SIG-M5 (cell line): ENCODE measurements at places on chromosomes 2 and 18.

DNA sequence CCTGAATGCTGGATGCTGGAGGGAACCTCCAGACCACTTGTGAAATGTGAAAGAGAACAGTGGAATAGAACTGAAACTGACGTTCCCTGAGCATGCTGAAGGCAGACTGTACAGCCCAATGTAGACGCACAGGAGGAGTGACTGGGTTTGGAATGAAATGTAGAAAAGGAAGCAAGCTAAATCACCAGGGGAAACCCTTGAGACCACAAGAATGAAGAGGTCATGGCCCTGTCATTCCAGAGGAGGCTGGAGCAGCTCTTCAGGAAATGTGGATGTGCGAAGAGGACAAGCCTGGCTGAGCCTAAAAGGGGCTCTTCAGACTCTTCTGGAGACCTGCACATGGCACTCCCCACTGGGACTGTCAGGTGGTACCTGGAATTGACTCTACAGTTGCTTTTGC lies 118.5 kb upstream of the ALPP start:
- DNase-seq = no peak

DNA sequence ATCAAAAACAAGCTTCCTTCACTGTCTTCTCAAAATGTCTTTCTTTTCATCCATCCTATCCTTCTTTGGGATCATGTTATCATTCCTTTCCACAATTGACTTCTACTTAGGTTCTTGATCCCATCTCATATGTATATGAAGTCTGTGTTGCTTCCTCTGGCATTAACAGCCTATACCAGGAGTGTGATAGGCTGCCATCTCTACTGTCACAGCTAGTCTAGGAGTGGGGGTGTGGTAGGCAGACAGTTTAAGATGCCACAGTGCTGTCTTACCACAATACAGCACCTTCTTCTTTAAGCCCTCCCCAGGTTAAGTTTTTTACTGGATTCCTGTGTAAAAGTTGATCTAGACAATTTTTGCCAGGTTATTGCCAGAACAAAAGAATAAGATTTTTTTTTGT lies 3.7 kb upstream of the HTR2B start:
- no peak for DNase-seq

GRCh38 chr2:68564426-68564825 lies 79.0 kb upstream of the PROKR1 start:
- no peak for DNase-seq

- no peak for DNase-seq
Measured at GRCh38 chr2:74249406-74250122, 51.1 kb downstream of the MTHFD2 start.

DNA sequence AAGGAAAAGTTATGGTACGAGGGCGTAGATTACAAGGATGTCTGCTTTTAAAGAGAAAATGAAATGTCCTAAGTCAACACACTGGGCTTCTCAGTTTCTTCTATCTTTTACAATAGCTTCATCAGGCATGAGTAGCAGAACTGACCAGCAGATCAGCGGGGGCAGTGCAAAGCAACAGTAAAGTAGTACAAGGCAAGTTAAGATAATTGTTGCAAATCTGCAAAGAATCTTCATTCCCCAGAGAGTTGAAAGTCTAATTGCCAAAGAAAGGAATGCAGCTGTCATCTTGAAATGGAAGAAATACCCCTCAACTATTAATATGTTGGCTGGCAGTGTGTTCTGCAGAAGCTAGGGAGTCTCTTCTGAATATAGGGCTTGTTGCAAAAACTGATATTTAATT lies 60.2 kb upstream of the SLC39A10 start:
- DNase-seq = no peak

DNA sequence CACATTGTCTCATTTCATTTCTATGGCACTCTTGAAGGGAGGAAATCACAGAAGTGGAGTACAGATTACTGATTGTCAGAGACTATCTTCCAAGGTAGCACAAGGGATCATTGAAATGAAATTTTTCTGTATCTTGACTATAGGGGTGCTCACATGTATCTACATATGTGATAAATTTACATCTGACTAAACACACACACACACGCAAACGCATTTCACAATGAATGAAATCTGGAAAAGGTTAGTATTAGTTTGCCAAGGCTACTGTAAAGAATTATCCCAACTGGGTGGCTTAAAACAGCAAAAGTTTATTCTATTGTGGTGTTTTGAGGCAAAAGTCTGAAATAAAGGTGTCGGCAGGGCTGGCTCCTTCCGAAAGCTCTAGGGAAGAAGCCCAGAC lies 144.6 kb downstream of the SH3BP4 start:
- DNase-seq = no peak

DNA sequence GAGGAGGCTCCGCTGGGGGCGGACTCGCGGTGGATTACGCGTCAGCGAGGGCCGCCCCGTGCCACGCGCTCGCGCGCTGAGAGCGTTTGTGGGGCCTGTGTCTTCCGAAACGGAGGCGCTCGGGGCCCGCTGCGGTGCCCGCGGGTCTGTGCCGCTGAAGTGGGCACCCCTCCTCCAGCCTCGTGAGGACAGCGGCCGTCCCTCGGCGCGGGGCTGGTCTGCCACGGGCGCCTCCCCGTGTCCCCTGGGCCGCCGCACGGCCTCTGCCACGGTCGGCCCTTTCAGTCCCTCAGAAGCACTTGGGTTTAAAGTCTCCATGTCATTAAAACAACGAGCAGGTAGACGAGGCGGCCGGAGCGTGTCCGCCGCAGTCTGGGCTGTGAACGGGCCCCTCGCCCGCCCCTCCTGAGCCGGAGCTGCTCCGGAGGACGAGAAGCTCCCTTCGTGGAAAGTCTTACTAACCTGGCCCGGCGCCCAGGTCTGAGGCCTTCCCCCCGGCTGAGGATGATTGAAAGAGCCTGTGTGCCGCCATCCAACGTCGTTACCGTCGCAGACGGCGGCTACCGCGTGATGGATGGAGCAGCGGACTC lies 97.6 kb downstream of the NFATC1 start:
- DNase-seq = no peak

- DNase-seq = no peak
Measured at GRCh38 chr2:227765788-227766372, 20.2 kb downstream of the SCYGR8 start.

- peak; percentile 31 for DNase-seq
Measured at GRCh38 chr2:43634604-43635306, 2.3 kb upstream of the PLEKHH2 start.

GRCh38 chr2:121599963-121600651 lies 49.2 kb downstream of the CLASP1 start:
- DNase-seq = no peak

DNA sequence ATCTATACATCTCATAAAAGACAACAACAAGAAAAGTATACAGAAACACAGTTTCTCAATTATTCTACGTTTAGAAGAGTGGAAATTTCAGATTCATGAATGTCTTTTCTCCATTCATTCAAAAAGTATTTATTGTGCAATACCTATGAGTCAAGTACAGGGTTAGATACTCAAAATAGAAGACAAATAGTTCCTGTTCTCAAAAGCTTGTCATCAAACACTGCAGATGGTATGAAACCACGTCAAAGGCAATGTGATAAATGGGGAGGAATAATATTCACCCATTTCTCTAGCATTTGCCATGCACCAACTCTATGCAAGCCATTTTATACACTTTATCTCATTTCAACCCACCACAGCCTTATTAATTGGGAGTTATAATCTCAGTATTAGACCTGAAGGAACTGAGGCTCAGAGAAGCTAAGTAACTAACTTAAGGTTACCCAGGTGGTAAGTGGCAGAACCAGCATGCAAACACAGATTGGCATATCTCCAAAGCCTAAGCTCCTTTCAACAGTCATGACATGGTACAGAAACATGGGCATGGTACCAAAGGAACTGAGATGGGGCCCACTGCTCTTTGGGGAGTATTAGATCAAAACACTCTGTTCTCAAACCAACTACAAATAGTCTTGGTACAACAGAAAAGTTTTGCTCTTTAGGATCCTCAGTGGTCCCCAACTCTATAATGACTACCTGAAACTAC lies 67.2 kb upstream of the NPAS2 start:
- DNase-seq = peak; percentile 77

- DNase-seq = no peak
Measured at GRCh38 chr18:57585855-57586250, 649 bp downstream of the FECH start.

DNA sequence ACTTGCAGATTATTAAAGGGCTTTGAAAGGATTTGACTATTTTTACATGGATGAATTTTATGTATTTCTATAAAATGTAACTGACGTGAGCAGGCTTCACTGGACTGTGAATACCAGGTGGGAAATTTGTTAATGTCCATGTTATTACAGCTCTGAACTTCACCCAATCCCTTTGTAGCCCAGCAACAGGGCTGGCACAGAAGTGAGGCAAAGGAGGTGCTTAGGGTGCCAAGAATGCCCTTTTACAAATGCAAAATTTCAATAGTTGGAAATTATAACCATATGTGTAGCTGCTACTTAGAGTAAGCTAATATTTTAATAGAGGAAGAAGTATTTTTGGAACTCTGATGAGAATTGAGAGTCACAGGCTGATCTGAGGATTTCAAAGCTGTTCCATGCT lies 53.7 kb upstream of the FAM98A start:
- no peak for DNase-seq

- no peak for DNase-seq
Measured at GRCh38 chr2:12948961-12949353, 232.2 kb downstream of the TRIB2 start.

DNA sequence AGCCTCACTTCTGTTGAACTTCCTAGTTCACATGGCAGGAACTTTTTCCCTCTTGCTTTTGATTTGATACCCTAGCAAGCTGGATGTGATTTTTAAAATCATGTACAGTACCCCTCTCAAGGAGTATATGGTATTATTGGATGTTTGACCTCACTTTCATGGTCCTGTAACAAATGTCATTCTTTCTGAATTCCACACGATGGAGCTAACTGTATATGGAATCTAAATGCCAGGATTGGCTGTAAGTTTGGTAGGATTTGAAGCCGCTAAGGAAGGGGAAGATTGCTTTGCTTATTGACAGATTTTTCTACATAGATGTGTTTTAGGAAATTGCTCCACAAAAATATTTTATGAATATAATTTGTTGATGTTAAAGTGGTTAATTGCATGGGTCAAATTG lies 18.3 kb downstream of the MAIP1 start:
- DNase-seq = no peak

GRCh38 chr2:163205589-163206254 lies 367.2 kb upstream of the KCNH7 start:
- no peak for DNase-seq

DNA sequence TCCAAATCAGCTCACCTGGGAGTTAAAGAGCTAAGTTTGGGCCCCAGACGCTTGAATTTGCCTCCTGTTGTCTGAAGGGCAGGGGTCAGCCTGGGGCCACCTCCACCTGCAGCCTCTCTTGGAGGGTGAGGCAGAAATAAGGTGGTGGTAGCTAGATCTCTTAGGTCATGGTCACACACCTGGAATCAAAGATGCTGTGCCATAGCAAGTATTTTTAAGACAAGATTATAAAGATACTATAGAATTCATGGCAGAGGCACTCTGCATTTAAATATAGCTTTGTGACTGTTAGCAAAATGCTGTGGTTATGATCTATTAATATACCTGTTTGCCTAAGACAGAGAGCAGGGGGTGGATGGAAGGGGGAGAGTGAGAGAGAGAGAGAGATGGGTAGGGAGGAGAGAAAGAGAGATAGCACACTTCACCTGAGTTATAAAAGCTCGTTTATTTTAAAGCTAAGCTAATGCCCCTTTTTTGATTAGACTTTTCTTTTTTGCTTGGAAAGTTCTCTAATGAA lies 242.7 kb downstream of the TMEM182 start:
- no peak for DNase-seq
